ENCODE measurements at places on chromosomes 2 and 18.

- DNase-seq, result no peak
Measured at GRCh38 chr2:140063356-140063755, 1283.2 kb upstream of the NXPH2 start.

DNA sequence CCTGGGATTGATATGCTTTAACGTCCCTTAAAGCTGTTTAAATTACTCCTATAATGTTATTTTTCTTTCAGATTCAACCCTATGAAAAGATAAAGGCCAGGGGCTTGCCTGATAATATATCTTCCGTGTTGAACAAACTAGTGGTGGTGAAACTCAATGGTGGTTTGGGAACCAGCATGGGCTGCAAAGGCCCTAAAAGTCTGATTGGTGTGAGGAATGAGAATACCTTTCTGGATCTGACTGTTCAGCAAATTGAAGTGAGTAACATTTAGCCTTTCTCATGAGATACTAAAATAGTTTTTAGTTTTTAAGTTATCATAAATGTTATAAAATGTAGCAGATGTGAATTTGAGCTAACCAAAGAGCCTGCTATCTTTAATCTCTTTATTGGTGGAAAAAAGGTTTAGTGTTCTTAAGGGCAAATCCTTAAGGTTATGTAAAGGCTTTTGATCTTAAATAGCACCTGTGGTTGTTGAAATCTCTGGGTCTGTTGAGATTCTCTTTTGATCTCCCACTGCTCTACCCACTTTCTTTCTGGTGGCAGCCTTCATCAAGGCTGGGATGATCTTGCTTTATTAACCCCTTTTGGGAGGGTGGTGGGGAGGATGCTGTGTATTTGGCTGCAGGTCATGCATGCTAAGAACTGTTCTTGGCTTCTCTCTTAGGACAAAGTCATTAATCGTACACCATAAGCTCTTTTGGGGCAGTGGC is 40.9 kb downstream of the UGP2 start:
- DNase-seq, result no peak

GRCh38 chr18:77316641-77317040 is 67.0 kb downstream of the GALR1 start:
- no peak for DNase-seq

DNA sequence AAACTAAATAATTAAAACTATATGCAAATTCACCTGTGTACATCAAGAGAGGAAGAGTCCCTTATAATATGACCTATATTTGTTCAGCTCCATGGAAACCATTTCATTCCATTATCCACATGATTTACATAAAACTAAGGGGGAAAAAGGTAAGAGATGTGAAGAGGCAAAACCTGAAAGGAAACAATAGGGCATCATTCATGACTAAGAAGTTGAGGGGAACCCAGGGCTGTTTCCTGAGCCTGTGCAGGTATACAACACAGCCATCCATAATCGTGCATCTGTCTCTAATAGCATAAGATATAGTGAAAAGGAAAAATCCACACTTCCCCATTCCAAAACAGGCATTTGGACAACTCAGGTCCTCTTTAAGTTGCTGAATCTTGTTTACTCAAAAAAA is 151.3 kb downstream of the NR4A2 start:
- DNase-seq, result no peak

DNA sequence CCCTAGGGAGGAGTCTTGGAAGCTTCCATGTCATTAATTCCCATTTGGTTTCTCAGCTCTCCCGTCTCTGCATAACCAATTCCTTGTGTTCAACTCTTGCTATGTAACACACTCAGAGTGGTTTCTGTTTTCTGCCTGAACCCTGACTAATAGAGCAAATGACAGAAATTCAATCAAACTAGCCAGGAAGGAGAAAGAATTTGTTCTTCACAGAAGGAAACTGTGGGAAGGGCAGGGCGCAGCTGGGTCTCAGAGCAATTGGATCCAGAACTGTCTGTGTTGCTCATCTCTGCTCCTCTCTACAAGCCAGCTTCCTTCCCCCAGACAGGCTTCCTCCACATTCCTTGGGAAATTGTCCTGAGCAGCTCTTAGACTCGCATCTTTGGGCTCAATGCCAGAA is 269.8 kb downstream of the TNS1 start:
- DNase-seq, result no peak

DNA sequence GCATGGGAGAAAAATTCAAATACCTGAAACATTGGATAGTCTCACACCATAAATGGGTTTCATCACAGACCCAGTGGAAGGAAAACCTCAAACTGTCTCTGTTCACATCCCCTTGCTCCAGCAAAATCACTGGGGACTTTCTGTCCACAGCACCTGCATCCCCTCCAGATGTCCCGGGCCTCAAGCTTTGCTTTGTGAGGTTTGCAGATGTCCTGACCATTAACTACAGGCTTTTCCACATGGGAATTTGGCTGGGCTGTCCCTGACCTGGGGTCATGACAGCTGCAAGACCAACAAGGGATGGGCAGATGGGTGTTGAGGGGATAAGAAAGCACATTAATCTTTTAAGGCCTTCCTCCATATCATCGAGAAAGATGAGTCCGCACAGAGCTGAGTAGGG is 427.9 kb downstream of the TXNL1 start:
- DNase-seq, result no peak

DNA sequence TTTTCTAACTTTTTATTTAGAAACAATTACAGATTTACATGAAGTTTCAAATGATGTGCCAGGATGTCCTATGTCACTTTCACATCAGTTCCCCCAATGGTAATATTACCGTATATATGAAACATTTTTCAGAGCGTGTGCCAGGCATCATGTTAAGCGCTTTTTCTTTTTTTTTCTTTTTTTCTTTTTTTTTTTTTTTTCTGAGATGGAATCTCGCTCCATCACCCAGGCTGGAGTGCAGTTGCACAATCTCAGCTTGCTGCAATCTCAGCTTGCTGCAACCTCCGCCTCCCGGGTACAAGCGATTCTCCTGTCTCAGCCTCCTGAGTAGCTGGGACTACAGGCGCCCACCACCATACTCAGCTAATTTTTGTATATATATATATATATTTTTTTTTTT is 5.6 kb upstream of the PPP4R1 start:
- no peak for DNase-seq

GRCh38 chr18:33706391-33706790 is 128.4 kb downstream of the ASXL3 start:
- DNase-seq, result no peak

DNA sequence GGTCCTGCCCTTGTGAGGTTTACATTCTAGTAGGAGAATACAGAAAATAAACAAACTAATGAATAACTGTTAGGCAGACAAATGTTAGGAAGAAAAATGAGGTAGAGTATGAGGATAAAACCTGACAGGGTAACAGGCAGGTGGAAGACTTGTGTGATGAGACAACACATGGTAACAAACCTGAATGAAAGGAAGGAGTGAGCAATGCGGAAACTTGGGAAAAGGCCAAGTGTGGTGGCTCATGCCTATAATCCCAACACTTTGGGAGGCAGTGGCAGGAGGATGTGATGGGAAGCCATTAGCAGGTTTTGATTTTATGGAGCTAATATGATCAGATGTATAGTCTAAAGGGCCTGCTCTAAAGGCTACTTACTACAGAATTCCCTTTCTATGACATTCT is 74.2 kb downstream of the INO80D start:
- DNase-seq, result no peak

DNA sequence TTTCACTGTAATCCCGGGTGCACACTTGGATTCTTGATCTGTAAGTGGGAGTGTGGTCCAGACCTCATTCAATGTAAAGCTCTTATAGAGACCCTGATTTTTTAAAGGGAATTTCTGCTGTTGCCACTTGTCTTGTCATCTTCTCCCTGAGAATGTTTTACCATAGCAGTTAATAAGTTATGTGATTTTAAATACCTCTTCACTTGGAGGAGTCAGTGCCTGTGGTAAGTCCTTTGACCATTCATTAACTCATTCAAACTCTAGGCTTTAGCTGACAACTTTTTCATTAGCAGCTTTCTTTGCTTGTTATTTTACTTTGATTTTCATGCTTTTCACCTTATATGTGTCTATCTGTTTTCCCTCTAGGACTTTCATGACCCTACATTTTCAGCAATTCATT is 51.3 kb downstream of the FMNL2 start:
- no peak for DNase-seq

DNA sequence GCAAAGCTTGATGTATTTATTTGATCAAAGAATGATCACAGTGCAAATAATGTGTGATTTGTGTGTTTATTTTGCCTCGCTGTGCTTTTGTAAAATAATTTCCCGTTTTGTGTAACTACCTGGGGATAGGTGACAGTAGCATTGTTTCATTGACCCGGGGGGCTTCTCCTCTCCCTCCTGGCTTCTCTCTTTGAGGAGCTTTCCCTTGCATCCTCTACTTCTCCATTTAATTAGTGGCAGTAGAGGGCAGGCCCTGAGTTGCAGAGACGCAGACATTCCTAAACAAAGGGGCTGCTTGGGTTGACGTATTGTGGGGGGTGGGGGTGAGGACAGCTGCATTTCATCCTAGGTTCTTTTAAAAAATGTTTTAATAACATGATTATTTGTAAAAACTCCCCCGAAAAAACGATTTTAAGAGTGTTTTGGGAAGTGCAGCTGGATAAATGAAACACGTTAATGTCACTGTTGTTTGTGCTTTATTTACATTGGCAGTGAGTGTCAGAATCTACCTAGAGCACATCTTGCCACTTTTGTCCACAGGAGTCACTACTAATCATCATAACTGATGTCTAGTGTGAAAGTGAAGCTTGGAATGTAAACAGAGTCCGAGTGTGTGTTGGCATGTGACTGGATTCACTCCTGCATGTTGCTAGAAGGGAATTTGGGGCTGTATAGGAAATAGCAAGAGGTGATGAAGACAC is 2.2 kb downstream of the NEDD4L start:
- no peak for DNase-seq

GRCh38 chr2:34652636-34653035 is 1053.5 kb upstream of the FAM98A start:
- DNase-seq, result no peak

- no peak for DNase-seq
Measured at GRCh38 chr18:45361125-45361851, 254.0 kb upstream of the SLC14A2 start.

- no peak for DNase-seq
Measured at GRCh38 chr2:115422004-115422634, 979.7 kb downstream of the DPP10 start.

GRCh38 chr18:57754577-57755338 is 48.4 kb downstream of the ATP8B1 start:
- DNase-seq, result no peak

GRCh38 chr2:207807516-207807915 is 37.8 kb upstream of the FZD5 start:
- DNase-seq, result no peak

GRCh38 chr2:146786396-146786795 is 1058.4 kb upstream of the ACVR2A start:
- DNase-seq, result no peak

DNA sequence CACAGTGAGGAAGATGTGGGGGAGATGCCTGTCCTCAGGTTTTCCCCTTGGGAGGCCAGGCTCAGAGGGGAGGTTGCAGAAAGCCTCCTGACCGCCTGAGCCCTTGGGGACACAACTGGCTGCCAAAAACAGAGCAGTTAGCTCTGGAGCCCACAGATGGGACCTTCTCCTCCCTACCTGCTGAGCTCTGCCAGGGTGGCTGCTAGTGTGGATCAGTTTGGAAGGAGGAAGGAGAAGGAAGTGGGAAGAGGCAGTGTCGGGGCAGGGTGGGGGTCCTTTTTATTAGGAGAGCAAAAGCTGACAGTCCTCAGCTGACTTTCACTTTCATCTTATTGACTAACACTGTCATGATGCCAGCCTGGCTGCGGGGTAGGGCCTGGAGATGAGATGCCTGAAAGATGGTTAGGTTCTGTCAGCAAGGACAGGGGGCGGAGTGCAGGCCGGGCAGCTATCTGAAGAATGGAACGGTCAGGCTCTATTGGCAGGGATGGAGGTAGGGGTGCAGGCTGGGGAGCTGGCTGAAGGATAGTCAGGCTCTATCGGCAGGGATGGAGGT is 188.5 kb upstream of the HDAC4 start:
- DNase-seq, result no peak

DNA sequence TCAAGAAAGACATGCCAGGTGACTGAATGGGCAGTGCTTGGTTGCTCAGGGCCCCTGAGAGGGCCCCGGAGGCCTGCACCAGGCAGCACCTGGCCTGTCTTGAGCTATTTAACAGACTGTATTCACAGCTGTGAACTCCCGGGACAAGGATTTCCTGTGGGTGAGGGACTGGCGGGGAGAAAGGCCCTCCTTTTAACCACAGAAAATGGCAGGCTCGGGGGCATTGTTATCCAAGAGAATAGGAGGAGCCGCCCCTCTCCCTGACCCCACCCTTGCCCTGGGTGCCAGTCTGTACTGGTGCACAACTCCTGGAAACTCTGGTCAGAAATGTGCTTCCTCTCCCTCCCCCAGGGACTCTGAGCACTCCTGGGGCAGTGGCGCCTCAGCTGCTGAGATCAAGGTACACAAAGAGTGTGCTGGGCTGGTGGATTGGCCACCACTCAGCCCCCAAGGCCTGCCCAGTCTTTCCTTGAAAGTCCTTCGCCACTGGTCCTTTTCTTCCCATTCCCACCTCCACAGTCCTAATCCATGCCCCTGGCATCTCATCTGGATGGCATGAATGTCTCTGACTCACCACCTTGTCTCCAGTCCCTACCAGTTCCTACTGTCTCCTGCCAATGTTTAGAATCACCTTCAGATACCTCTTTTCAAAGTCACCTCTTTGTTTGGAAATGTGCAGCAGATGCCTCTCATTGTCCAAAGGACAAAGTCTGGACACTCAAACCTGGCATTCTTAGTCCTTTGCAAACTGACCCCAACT is 19.6 kb upstream of the EPAS1 start:
- no peak for DNase-seq

DNA sequence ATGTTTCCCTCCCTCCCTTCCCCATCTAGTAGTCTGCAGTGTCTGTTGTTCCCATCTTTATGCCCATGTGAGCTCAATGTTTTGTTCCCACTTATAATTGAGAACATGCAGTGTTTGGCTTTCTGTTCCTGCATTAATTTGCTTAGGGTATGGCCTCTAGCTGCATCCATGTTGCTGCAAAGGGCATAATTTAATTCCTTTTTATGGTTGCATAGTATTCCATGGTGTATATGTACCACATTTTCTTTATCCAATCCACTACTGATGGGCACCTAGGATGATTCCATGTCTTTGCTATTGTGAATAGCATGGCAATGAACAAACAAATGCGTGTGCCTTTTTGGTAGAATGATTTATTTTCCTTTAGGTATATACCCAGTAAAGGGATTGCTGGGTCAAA is 60.6 kb upstream of the CYP26B1 start:
- no peak for DNase-seq

DNA sequence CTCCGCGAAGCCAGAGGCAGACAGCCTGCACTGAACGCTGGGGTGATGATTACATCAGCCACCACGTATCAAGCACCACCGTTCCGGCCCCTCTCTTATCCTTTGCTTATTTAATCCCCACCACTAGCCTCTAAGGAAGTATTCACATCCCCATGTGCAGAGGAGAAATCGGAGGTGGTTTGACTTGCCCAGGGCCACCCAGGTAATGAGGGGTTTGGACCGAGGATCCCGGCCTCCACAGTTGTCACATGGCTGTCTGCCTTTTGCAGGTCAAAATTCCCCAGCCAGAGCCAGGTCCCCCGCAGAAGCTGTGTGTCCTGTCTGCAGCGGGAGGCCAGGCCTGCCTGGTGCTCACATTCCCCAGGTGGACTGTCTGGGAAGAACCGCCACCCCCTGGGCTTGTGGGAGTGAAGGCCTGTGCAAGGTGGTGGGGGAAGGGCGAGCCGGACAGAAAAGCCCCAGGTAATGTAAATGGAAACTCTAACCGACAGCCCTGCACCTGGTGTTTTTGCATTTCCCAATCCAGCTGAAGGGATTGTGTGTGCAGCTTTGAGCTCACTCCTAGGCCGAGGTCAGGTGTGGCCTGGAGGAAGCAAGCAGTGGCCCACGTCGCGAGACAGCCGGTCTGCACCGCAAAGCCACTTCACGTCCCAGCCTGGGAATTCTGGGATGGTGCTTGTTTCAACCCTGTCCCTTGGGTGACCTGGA is 108.5 kb upstream of the ID2 start:
- DNase-seq, result no peak

All from activated CD8-positive, alpha-beta memory T cell treated with anti-CD3 and anti-CD28 coated beads for 48 hours (primary cell).